Dermis microvascular lymphatic vessel endothelial cell (primary cell): ENCODE measurements at places on chromosomes 1 and 21.

- DNase-seq = no peak
Observed at GRCh38 chr1:231392389-231393131, 29.5 kb downstream of the EGLN1 start.

DNA sequence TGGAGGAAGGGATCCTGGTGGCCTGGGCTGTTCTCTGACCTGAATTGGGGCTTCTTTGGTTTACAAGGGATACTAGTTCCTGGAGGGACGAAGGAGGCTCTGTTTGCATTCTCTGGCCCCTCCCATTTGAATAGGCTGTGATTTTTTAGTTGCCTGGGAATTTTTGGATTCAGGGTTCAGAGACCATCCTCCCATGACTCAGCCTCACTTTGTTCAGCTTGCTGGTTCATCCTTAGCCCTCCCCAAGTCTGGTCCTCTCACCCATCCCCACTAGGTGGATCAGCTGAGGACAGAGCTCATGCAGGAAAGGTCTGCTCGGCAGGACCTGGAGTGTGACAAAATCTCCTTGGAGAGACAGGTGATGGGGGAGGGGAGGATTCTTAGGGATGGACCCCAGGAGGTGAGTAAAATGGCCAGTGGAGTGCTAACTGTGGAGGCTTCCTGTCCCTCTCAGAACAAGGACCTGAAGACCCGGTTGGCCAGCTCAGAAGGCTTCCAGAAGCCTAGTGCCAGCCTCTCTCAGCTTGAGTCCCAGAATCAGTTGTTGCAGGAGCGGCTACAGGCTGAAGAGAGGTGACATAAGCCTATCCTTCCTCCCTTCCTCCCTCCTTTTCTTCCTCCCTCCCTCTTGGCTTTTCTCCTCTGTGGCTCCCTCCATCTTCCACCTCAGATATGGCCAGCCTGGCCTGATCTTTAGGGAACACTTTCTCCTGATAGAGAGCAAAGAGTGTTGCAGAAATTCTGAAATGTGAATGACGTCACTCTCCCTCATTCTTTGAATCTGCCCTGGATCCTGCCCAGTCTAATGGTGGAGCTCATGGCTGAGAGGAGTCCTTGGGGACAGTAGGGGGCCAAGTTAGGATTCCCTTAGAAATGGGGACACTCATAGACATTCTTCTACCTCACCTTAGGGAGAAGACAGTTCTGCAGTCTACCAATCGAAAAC, 4.5 kb upstream of the TUFT1 start:
- no peak for DNase-seq

GRCh38 chr1:174583316-174583715, 135.6 kb downstream of the GPR52 start:
- no peak for DNase-seq

DNA sequence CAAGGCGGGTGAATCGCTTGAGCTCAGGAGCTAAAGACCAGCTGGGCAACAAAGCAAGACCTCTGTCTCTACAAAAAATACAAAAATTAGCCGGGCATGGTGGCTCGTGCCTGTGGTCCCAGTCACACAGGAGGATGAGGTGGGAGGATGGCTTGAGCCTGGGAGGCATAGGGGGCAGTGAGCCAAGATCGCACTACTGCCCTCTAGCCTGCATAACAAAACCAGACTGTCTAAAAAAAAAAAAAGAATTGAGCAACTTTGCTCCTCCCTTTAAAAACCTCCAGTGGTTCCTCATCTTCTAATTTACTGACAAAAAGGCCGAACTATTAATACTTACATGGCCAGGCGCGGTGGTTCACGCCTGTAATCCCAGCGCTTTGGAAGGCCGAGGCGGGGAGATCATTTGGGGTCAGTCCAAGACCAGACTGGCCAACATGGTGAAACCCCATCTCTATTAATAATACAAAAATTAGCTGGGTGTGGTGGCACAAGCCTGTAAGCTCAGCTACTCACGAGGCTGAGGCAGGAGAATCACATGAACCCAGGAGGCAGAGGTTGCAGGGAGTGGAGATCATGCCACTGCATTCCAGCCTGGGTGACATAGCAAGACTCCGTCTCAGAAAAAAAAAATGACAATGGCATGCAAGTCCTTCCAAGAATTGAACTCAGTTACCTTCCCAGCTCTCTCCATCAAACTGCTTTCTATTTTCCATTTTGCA, 4.4 kb downstream of the ACBD3 start:
- peak; percentile 47 for DNase-seq

GRCh38 chr1:159911326-159912070, 11.5 kb upstream of the CFAP45 start:
- no peak for DNase-seq

GRCh38 chr1:25985670-25986069, 12.2 kb downstream of the PAFAH2 start:
- no peak for DNase-seq

- no peak for DNase-seq
Observed at GRCh38 chr1:10759413-10760200, 36.8 kb downstream of the CASZ1 start.

DNA sequence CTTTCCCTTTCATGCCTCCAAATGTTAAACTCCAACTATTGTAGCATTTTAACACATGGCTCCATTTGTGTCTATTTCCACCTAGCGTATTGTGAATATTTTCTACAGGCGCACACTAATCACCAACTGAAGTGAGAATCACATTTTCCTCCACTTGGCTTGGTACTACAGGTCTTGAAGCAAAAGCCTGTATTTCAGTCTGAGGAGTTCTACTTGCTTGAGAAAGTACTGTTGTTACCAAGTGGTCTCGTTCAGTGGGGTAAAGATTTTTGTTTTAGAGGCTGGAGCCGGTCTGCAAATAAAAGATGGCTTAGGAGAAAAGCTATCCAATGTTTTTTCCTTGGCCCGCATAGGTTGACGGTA, 550 bp upstream of the PTBP2 start:
- DNase-seq = no peak
